ENCODE measurements at places on chromosomes 11 and 22.

GRCh38 chr11:97143463-97143862 is 753.6 kb downstream of the JRKL start:
- DNase-seq, result no peak

DNA sequence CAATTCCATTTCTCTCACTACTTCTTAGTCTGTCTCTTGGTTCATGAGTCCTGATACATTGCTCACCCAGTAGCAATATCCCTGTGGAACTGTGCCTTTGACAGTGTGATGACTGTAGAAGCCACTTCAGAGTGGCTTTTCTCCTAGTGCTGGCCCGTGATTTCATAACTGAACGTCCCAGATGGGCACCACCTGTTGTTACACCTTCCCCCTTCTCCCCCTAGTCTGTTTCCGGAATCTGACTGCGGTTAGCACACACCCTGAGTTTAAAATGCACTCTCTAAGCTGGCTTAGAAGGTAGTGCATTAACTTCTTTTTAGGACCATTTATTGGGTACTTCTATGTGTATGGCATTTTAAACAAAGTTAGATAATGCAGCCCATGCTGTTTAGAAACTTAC is 83.0 kb downstream of the ALX4 start:
- no peak for DNase-seq

DNA sequence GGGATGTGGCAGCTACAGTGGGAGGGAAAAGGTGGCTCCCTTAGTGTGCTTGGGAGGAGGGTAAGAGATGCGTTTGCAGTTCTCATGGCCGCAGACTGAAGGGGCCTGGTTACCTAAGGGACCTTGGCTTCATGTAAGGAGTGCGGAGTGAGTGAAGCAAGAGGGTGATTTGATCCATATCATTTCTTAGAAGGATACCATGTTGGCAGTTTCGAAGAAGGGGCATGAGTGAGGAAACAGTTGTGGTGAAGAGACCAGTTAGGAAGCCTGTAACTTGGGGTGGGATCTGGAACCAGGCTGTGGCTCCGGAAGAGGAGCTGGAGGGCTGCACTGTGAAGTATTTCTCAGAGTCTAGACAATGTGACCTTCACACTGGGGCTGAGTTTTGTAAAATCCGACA is 45.0 kb downstream of the ST3GAL4 start:
- no peak for DNase-seq

- no peak for DNase-seq
Measured at GRCh38 chr11:116352881-116353280, 419.9 kb downstream of the BUD13 start.

- DNase-seq, result no peak
Measured at GRCh38 chr11:123174196-123175183, 20.6 kb downstream of the CLMP start.

GRCh38 chr22:27310966-27311697 is 490.4 kb downstream of the MN1 start:
- DNase-seq, result no peak

GRCh38 chr11:118087931-118088330 is 1.2 kb upstream of the SMIM35 start:
- no peak for DNase-seq

DNA sequence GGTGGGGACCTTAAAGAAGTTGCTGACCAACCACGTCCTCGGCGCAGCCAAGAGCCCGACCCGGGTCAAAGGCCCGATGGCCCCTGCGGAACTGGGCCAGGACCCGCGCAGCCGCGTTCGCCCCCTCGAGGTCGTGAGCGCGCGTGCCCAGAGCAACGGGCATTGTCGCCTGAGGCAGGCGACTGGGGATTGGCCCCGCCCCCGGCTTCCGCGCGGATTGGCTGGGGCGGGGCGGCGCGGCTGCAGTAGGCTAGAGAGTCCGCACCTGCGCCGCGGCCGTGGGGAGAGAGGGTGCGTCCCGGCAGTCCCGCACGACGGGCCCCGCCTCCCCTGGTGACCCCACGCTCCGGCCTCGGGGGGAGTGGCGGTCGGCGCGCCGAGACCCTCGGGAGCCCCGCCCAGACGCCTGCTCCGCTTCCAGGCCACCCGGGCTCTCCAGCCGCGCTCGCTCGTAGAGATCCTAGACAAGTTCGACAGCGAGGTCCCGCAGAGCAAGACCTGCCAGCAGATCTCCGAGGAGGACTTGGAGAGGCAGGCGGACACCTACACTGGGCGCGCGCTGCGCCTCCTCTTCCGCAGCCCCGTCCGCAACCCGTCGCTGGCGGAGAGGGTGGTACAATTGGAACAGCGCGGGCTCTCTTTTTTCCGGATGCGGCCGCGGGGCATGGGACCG is 8.3 kb upstream of the PPIL2 start:
- peak; percentile 80 for DNase-seq

- DNase-seq, result no peak
Measured at GRCh38 chr11:122170815-122171475, 54.9 kb upstream of the BLID start.

- DNase-seq, result no peak
Measured at GRCh38 chr11:119125821-119126220, 4.4 kb downstream of the HINFP start.

GRCh38 chr11:85827748-85828639 is 17.1 kb upstream of the SYTL2 start:
- DNase-seq, result peak; percentile 24

- DNase-seq, result no peak
Measured at GRCh38 chr22:48426466-48427380, 1401.0 kb downstream of the BRD1 start.

- no peak for DNase-seq
Measured at GRCh38 chr11:83521647-83522596, 235.8 kb upstream of the CCDC90B start.

GRCh38 chr11:78074756-78075155 is 4.9 kb downstream of the NDUFC2 start:
- DNase-seq, result no peak

GRCh38 chr11:70813651-70814050 is 415.3 kb downstream of the CTTN start:
- DNase-seq, result no peak

DNA sequence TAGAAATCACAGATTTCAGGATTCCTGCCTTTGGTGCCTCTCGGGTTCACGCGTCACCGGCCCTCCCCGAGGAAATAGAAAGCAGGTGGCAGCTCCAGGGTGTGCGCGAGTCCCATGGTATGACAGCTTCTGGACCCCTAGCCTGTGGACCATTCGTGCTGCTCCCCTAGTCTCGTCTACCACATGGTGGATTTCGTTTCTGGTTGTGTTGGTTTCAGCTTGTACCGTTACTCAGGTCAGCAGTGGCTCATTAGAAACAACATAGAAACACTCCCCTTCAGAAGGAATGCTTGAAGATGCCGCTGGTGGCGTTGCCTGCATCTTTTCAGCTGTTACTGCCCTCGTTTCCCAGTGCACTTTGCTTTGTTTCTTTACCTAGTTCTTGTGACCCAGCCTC is 700 bp downstream of the TTC17 start:
- DNase-seq, result peak; percentile 41

DNA sequence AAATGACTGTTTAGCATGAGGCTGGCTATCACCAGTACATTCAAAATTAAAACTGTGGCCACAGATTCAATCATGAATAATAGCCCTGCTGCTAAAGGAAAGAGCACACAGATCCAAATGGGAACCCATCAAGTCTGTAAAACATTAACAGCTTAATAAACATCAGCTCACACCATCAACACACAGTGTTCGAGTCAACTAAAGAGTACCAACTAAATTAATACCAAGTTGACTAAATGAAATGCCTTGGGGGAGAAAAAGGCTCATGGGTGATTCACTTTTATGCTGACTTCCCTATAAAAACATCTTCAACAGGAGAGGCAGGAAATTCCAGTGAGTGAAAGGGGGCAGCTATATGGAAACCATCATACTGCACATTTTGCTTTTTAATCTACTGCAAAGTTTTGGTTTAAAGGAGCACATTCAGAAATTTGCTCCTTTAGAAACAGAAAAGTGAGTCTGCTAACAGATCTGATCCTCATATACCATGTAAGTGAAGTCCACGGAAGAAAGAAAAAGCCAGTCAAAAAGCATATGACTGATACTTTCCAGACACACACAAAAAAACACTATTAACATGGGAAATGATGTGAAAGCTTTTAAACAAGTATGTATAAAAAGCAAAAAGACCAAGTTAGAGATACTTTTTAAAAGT is 16.3 kb downstream of the LGR4 start:
- no peak for DNase-seq

DNA sequence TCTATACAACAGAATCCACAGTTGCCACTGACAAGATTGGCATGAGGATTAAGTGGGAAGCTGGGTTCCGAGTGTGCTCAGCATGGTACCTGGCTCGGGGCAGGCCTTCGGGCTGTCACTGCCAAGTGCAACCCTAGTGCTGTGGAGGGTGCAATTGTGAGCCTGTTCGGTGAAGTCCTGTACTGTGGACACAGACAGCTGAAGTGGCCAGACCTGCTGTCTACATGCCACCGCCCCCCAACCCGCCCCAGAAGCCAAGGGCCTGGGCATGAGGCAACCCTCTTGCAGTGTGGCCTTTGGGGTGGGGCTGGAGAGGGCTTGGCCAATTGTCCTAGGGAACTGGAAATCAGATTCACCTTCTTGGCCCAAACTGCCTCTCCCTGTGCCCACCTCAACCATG is 15.6 kb upstream of the SHISAL1 start:
- no peak for DNase-seq

DNA sequence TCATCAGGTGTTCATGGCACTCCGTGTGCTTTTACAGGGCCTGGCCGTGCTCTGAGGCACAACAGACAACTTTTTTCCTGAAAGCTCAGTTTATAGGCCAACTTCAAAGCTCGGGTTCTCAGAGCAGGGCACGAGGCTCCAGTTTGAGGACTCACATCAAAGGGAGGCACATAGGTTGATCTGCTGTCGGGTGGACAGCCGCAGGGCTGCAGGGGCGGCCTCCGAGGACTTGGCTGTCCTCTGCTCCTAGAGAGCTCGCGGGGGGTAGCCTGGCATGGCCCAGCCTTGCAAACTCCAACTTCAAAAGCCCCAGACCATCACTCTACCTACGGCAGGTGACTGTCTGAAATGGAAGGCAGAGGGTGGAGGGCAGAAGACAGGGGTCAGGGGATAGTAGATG is 31.6 kb downstream of the C11orf58 start:
- no peak for DNase-seq

GRCh38 chr11:119338318-119338890 is 2.3 kb downstream of the C1QTNF5 start:
- peak; percentile 77 for DNase-seq

- no peak for DNase-seq
Measured at GRCh38 chr11:26936109-26936508, 57.8 kb upstream of the FIBIN start.

DNA sequence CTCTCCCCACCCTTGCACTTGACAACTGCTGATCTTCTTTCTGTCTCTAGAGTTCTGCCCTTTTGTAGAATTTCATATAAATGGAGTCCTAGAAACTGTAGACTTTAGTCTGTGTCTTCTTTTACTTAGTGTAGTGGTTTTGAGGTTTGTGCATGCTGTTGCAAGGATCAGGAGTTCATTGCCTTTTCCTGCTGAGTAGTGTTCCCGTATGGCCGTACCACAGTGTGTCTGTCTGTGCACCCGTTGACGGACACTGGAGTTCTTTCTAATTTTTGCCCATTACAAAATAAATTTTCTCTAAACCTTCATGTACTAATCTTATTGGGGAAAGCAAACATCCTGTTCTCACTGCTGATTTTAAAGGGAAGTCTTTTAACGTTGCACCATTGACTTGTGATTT is 138.1 kb downstream of the TBC1D22A start:
- DNase-seq, result no peak

DNA sequence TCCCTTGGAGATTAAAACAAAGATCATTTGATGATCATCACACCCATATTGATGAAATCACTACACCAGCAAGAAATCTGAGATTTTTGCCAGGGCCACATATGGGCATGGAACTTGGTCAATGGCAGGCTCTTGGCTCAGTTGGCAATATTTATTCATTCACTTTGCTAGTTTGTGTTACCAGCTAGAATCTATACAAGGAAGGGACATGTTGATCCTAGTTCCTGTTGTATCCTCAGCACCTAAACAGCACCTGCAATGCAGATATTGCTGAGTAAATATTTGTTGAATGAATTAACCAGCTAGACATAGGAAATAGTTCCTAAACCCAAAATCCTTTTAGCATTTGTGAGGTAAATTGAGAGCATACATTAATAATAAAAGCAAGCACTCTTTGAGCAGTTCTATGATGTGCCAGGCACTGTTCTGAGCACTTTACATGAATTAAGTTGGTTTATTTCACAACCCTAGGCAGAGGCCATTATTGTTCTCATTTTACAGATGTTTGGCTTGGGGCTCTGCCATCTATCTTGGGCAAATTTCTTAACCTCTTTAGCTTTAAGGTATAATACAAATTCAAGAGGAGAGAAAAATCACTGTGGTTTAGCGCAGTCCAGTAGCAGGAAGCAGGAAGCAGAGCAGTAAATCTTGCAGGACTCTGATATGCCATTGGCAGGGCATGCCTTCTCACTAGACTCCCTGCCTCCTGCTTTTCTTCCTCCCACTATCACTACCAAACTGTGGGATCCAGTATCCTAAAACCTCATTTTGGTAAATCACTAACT is 1.6 kb downstream of the TRIM68 start:
- no peak for DNase-seq

DNA sequence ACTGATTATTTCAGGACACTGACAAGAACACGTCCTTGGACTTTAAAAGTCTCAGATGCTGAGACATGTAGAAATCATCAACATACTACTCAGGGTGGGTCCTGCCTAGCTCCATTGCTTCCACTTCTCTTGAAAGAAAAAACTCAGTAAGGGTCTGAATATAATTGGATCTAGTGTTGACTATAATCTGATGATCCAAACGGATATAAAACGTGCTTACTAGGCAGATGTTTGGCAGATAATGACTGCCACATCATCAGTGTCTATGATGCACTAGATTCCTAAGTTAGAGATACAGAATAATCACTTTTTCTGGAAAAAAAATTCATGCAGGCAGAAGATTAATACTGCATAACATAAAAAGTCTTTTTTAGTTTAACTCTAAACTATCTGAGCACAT is 21.6 kb downstream of the GUCY1A2 start:
- no peak for DNase-seq

DNA sequence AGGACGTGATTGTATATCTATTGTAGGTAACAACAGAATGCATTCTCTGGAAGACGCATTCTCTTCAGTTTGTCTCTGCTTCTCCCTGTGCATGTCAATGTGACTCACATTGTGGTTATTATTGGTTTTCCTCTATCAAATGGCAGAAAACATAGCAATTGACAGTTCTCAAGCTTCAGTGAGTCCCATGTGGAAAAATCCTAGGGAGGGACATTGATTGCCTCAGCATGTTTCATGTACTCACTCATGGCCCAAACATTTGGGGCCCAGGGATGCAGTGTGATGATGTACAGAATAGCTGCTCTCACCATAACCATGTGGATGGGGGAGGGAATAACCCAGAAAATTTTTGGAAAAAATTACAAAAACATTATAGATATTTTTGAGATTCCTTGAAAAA is 9.3 kb upstream of the ARL14EP start:
- no peak for DNase-seq

GRCh38 chr22:26321469-26321913 is 107.6 kb upstream of the ASPHD2 start:
- DNase-seq, result no peak

- DNase-seq, result no peak
Measured at GRCh38 chr22:28465841-28466240, 213.8 kb downstream of the TTC28 start.

All from stimulated activated CD4-positive, alpha-beta T cell treated with anti-CD3 and anti-CD28 coated beads, Interleukin-4, amount 100 ng/mL, for 24 hours (primary cell).